ENCODE measurements at places on chromosomes 4 and X.

DNA sequence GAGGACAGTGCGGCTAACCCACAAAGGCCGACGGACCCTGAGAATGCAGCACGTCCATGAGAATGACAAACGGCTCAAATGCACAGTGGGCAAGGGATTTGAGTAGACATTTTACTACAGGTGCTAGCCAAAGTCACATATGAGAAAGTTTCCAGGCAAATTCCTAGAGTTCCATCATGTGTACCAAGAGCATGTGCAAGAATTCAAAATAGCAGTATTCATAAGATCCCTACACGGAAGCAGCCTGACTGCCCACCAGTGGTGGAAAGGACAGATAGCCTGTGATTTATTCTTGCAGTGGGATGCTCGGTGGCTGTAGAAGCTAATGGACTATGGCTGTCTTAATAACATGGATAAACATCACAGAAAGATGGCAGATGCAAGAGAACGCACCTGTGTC lies 68.0 kb downstream of the RGS12 start:
- DNase-seq: no peak
- no peak overlapping the region for H3K27ac ChIP-seq
- no peaks in the 10 kb centered on the region for H3K36me3 ChIP-seq
- H3K27me3 ChIP-seq: no peaks in the 10 kb centered on the region
- H3K4me1 ChIP-seq: no peaks in the 10 kb centered on the region

DNA sequence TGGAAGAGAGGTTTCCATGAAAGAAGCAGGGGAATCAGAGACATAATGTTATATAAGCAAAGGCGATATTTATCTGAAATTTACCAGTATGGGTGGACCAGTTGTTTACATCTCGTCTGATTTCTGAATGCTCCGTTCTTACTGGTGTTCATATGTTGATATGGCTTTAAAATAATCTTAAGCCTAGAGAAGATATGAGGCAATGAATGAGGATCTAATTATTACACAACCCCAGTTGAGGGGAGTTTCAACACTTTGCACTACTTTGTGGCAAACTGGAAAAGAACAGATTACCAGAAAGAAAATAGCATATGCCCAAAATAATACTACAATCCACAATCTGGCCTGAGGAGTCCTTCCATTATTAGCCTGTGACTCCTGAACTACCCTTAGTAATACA lies 263.3 kb upstream of the MAGEB2 start:
- no peak overlapping the region for H3K4me3 ChIP-seq
- no peak for DNase-seq
- no peaks in the 10 kb centered on the region for H3K27me3 ChIP-seq
- no peaks in the 10 kb centered on the region for H3K4me1 ChIP-seq
- H3K27ac ChIP-seq: no peak overlapping the region
- H3K36me3 ChIP-seq: no peaks in the 10 kb centered on the region

GRCh38 chrX:24204331-24204730 lies 54.8 kb downstream of the ZFX start:
- H3K4me3 ChIP-seq: no peak overlapping the region
- H3K27ac ChIP-seq: no peak overlapping the region
- peaks cover 4% of the 10 kb centered on the region for H3K36me3 ChIP-seq
- H3K27me3 ChIP-seq: no peaks in the 10 kb centered on the region

DNA sequence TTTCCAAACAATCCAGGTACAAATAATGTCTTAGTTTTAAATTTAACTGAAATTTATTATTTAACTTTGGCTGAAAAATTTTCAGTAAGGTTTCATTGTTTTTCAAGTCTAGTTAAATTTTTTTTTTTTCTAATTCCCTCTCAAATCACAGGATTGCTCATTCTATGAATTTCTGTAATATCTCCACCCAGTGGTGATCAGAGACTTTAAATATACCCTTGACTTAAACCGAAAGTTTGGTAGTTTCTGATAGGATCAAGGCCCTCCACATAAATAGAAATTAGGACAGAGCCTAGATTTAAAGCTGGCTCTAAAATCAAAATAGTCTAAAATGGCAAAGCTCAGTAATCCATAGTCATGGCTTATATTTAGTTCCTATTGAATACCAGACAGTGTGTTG lies 175.4 kb downstream of the TBCK start:
- no peak for DNase-seq
- peaks cover 6% of the 10 kb centered on the region for H3K36me3 ChIP-seq
- no peak overlapping the region for H3K4me3 ChIP-seq
- no peaks in the 10 kb centered on the region for H3K27me3 ChIP-seq
- H3K4me1 ChIP-seq: no peaks in the 10 kb centered on the region
- no peak overlapping the region for H3K27ac ChIP-seq

- no peak overlapping the region for H3K27ac ChIP-seq
- H3K4me1 ChIP-seq: no peaks in the 10 kb centered on the region
- no peaks in the 10 kb centered on the region for H3K27me3 ChIP-seq
- no peaks in the 10 kb centered on the region for H3K36me3 ChIP-seq
- no peak for DNase-seq
These were observed 143.4 kb upstream of the VCX3A start for GRCh38 chrX:6678313-6678712.

DNA sequence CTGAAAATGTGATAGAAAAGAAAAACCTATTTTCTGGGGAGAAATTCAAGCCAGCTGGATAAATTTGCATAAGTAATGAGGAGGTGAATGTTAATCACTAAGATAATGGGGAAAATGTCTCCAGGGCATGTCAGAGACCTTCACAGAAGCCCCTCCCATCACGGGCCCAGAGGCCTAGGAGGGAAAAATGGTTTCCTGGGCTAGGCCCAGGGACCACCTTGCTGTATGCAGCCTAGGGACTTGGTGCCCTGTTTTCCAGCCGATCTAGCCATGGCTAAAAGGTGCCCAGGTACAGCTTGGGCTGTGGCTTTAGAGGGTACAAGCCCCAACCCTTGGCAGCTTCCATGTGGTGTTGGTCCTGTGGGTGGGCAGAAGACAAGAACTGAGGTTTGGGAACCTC lies 46.6 kb upstream of the TRPC5OS start:
- no peak overlapping the region for H3K4me3 ChIP-seq
- H3K36me3 ChIP-seq: no peaks in the 10 kb centered on the region
- no peak for DNase-seq
- H3K27ac ChIP-seq: no peak overlapping the region
- no peaks in the 10 kb centered on the region for H3K27me3 ChIP-seq
- H3K4me1 ChIP-seq: no peaks in the 10 kb centered on the region

GRCh38 chr4:74624351-74625151 lies 169.8 kb downstream of the BTC start:
- H3K36me3 ChIP-seq: no peaks in the 10 kb centered on the region
- H3K27ac ChIP-seq: no peak overlapping the region
- no peak for DNase-seq

DNA sequence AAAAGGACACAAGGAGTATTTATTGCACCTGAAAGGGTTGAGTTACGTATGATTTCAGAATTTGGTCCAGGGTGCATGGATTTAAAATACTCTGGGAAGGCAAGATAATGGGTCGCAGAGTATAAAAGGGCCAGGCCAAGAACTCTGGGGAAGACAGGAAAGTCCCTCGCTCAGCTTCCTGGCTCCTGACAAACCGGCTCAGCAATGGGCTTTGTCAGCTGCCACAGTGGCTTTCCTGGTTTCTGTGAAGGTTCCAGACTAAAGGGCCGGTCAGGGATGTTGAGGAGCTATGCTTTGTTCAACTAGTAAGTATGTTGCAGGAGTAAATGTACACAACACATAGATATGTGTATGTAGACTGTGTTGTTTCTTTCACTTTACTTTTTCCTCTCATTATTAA lies 154.4 kb upstream of the ETNPPL start:
- DNase-seq: no peak
- no peaks in the 10 kb centered on the region for H3K36me3 ChIP-seq
- H3K4me1 ChIP-seq: no peaks in the 10 kb centered on the region
- H3K4me3 ChIP-seq: no peak overlapping the region

GRCh38 chr4:38940476-38940875 lies 72.9 kb downstream of the FAM114A1 start:
- no peak overlapping the region for H3K4me3 ChIP-seq
- peaks cover 100% of the 10 kb centered on the region for H3K36me3 ChIP-seq
- H3K27me3 ChIP-seq: no peaks in the 10 kb centered on the region
- no peak for DNase-seq
- no peaks in the 10 kb centered on the region for H3K4me1 ChIP-seq

GRCh38 chr4:182918044-182918607 lies 940 bp upstream of the DCTD start:
- H3K4me1 ChIP-seq: peaks cover 21% of the 10 kb centered on the region
- H3K36me3 ChIP-seq: no peaks in the 10 kb centered on the region
- H3K27ac ChIP-seq: peak overlapping the region; percentile 96
- DNase-seq: no peak
- no peaks in the 10 kb centered on the region for H3K27me3 ChIP-seq
- peak overlapping the region; percentile 91 for H3K4me3 ChIP-seq

- no peak overlapping the region for H3K27ac ChIP-seq
- H3K4me3 ChIP-seq: no peak overlapping the region
- no peak for DNase-seq
These were observed 274.6 kb downstream of the RPA4 start for GRCh38 chrX:97158269-97158668.

GRCh38 chr4:135777361-135777760 lies 1575.8 kb upstream of the PABPC4L start:
- no peak overlapping the region for H3K4me3 ChIP-seq
- no peaks in the 10 kb centered on the region for H3K4me1 ChIP-seq
- no peaks in the 10 kb centered on the region for H3K36me3 ChIP-seq
- no peak overlapping the region for H3K27ac ChIP-seq

- no peaks in the 10 kb centered on the region for H3K4me1 ChIP-seq
- no peaks in the 10 kb centered on the region for H3K36me3 ChIP-seq
- H3K27me3 ChIP-seq: no peaks in the 10 kb centered on the region
- DNase-seq: no peak
- H3K27ac ChIP-seq: no peak overlapping the region
These were observed 10.8 kb downstream of the AWAT2 start for GRCh38 chrX:70038951-70039350.

DNA sequence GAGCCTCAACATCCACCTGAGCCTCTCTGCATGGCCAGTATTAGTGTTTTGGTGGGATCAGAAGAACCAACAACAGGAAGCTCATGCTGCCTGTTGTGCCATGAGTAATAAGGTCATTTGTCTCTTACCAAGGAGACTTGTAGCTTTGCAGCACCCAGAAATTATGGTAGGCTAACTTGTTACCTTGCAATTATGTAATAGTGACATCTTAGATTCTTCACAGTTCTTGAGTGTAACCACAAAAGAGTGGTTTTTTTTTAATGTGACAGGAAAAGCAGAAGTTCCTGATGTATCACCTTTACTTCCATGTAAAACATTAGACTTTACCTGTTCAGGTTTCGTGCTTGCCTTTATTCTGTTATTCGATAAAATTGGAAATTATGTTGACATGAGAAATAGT lies 263.9 kb upstream of the CXXC4 start:
- no peaks in the 10 kb centered on the region for H3K4me1 ChIP-seq
- H3K27ac ChIP-seq: no peak overlapping the region
- DNase-seq: no peak
- H3K4me3 ChIP-seq: no peak overlapping the region
- no peaks in the 10 kb centered on the region for H3K36me3 ChIP-seq

DNA sequence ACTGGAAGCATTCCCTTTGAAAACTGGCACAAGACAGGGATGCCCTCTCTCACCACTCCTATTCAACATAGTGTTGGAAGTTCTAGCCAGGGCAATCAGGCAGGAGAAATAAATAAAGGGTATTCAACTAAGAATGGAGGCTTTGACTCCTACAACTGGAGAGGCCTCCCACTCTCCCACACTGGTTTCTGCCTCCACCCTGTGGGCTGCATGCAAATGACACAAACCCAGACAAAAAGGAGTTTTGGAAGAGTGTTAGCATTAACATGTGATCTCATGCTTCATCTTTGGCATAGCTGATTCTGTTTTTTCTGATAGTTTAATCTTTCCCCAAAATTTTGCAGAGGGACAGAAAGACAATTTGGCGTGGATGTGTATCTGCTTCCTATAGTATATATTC lies 80.8 kb upstream of the IQCM start:
- no peaks in the 10 kb centered on the region for H3K27me3 ChIP-seq
- H3K27ac ChIP-seq: no peak overlapping the region
- DNase-seq: no peak

- H3K27ac ChIP-seq: no peak overlapping the region
- H3K4me3 ChIP-seq: peak overlapping the region; percentile 39
- peaks cover 7% of the 10 kb centered on the region for H3K4me1 ChIP-seq
- peak; percentile 23 for DNase-seq
- no peaks in the 10 kb centered on the region for H3K27me3 ChIP-seq
- H3K36me3 ChIP-seq: no peaks in the 10 kb centered on the region
These were observed 24.9 kb downstream of the ARL9 start for GRCh38 chr4:56530269-56531148.

DNA sequence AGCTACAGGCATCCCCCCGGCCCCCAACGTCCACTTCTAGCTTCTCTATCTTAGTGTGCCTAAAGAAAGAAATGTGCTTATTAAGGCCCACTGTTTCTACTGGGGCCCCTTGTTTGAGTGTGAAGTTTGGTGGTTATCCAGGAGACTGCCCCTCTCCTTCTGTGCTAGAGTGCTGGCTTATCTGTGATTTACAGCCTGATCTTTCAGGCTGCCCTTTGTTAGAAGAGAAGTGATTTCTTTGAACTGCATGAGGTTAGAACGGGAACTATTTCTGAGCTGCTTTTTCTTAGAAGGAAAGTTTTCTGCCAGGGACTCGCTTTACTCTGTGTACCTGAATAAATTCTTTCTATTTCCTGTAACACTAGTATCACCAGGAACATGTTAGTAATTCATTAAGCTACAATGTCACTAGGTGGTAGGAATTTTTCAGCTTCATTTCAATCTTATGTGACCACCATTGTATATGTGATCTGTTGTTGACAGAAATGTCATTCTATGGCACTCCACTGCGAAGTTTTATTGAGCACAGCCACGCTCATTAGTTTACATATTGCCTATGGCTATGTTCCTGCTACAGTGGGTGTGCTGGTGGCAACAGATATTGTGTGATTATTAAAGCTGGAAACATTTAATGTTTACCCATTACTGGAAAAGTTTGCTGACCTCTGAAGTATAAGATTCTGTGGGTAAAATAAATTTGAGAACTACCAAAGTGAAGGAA lies 193.8 kb upstream of the CXorf51B start:
- no peak overlapping the region for H3K27ac ChIP-seq
- no peaks in the 10 kb centered on the region for H3K36me3 ChIP-seq

DNA sequence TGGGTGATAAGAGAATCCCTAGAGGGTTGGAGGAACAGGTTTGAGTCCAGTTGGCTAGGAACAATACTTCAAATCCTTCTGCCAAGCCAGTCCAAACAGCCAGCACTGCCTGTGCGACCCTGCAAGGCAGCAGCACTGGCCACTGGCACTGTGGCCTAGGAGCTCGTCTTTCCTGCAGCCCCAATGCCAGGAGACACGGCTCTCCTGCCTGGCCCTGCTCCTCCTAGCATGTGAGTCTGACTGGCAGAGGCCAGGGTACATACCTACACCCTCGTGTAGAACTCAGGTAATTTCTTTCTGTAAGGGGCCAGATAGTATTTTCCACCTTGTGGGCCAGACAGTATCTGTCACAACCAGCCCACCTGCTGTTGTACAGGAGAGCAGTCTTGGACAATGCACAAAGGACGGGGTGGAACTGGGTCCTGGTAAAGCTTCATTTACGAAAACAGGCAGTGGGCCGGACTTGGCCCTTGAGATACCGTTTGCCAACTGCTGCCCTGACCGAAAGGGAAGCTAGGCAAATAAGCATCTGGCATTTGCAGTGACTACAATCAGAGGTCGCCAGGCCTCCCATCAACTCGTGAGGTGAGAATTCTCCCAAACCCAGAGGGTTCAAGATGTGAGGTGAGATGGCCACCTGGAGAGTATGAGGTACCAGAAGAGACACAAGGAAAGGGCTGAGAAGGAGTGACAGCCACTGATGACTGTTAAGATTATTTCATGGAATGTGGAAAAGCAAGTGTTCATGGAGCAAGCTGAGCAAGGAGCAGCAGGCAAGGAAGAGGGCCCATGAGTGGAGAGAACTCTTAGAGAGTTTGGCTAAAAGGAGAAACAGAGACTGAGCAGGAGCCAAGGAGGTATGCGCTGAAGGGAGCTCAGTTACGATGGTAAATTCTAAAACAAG lies 29.8 kb upstream of the IRAK1 start:
- DNase-seq: no peak
- H3K27me3 ChIP-seq: no peaks in the 10 kb centered on the region
- no peaks in the 10 kb centered on the region for H3K4me1 ChIP-seq
